ENCODE measurements at places on chromosomes 6 and 20.

- no peak for DNase-seq
Observed at GRCh38 chr6:14380086-14380820, 262.7 kb downstream of the CD83 start.

- DNase-seq: no peak
Observed at GRCh38 chr6:167993169-167993568, 4.3 kb upstream of the KIF25 start.

DNA sequence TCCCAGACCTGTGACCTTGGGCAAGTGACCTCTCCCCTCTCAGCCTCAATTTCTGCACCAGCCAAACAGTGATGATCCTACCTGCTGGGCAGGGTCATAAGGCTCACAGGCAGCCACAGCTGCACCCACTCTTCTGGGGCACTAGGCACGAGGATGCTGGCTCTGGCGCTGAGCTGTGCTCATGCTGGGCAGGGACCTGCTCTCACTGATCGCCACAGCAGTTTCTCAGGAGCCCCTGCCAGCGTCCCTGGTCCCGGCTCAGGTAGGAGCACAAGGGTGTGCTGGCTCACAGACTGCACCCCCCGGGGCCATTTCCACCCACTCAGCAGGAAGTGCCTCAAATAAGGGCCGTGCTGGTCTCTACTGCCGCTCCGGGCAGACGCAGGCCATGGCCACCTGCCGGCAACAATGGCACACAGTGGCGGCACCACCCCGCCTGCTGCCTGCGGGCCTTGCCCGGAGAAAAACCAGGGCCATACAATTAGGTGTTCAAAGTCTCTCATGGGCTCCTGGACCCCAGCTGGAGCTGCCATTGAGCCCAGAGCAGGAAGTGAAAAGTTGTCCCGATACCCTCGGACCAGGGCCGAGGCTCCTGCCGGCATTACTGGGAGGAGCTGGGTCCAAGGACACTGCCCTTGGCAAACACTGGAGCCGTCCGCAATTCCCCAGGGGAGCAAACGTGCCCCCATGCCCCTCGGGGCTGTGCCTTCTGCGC lies 4.6 kb upstream of the CABLES2 start:
- no peak for DNase-seq

GRCh38 chr6:73738367-73739028 lies 42.5 kb downstream of the CD109 start:
- DNase-seq: no peak

DNA sequence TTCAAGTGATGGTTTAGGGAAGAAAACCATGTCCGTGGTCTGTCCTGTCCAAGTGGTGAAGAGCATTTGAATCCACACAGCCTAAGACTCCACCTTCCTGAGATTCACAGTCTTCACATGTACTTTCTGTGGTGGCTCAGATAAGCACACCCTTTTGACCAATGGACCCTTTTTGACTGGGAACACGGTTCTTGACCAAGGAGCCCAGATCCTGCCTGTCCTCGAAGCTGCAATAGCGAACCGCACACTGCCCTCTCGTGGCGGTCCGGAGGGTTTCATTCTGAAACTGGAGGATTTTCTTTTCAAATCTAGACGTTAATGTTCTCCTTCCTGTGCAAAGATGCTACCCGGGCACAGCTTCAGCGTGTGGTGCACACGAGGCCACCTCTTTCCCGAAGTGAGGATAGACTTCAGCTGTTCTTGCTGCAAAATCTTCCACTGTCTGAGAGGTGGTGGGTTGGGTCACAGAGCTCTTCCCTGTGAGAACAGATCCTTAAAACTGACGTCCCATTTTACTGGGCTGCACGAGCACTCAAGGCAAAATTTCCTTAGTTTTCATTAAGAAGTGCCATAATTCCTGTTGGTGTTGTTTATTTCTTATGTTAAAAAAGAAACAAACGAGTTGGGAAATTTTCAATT lies 90.5 kb downstream of the SYNJ2 start:
- peak; percentile 18 for DNase-seq

DNA sequence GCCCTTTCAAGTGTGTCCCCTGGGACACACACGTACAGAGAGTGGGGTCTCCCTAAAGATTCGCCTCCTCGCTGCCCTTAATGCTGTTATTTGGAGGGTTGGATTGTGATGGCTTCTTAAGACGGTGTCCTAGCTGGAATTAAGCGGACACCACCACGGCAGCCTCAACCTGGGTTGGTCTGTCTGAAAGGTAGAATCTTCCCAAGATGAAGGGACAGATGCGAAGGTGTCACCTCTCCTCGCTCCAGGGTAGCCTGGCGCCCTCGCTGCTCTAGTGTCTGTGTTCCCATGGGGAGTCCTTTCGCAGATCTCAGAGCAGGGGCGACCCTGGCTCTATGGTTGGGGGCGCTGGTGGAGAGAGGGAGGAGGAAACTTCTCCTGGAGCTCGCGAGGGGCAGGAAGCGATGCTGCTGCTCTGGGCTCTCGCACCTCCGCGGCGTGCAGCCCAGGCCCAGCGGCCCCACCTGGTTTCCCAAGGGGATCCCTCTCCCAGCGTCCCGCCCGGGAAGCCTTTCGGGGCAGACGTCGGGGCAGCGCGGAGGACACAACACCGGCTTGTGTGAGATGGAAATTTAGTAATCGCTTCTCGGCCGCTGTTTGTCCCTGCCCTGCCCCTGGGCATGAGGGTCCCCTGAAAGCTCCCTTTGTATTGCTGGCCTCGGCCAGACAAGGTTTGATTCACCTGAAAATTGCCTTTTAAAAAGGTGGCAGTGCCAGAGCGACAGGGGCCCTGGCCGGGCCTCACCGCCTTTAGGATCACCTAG lies 1.7 kb downstream of the RSPO3 start:
- no peak for DNase-seq

DNA sequence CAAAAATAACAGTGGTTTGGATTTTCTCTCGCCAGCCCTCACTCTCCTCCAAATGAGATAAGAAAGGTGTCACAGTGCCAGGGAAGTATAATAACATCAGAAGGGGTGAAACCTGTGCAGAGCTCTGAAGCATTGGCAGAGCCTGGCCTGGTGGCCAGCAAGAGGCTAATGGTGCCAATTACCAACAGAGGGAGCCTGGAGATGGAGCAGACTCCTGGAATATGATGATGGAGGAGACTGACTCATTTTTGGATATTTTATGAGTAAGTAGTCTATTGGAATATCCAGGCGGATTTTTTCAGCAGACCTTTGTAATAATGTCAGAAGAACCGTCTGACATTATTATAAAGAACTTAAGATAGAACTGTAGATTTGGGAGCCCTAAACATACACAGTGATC lies 442.6 kb upstream of the MARCKS start:
- DNase-seq: no peak

GRCh38 chr6:81890846-81891245 lies 138.4 kb upstream of the TENT5A start:
- no peak for DNase-seq

GRCh38 chr6:160303806-160304205 lies 44.4 kb upstream of the SLC22A3 start:
- DNase-seq: no peak

DNA sequence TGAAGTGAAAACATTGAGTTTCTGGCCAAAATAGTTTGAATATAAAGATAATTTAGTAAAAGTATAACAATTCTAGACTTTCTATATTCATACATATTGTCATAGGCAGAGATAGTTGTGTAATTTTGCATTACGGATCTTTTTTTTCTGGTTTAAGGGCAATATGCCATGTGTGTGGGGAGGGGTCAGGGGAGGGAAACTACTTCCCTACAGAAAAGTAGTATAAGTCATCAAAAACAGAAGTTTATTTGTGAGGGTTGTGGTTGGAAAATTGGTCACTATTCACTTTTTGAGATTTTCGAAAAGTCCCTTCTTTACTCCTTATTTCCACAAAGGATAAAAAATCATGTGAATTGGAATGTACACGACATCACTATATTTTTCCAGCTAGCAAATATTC lies 288.2 kb upstream of the PREP start:
- DNase-seq: no peak

DNA sequence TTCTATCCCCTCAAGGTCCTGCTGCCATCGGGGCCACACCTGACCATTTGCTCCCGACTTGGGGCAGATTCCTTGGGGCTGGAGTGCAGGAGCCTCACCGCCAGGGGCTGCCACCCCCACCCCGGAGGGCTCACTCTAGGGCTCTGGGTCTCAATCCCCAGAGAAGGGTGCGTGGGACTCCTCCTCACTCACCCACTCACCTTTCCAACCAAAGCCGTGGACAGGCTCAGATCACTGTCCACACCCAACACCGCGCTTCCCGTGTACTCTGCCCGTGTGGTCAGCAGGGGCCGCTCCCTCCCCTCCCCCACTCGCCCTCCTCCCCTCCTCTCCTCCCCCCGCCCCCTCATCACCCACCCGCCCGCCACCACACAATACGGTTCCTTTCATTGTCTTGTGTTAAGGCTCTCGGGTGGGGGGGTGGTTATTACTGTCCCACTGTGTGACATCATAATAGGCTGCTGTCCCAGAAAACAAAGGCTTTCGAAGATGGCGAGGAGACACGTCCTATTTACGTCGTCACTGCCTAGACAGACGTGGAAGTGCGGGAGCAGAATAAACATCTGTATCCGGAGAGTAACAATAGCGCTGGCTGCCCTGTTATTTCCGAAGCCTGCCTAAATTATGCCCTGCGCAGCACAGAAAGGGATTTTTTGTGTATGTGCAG lies 85.8 kb downstream of the YTHDF1 start:
- no peak for DNase-seq

DNA sequence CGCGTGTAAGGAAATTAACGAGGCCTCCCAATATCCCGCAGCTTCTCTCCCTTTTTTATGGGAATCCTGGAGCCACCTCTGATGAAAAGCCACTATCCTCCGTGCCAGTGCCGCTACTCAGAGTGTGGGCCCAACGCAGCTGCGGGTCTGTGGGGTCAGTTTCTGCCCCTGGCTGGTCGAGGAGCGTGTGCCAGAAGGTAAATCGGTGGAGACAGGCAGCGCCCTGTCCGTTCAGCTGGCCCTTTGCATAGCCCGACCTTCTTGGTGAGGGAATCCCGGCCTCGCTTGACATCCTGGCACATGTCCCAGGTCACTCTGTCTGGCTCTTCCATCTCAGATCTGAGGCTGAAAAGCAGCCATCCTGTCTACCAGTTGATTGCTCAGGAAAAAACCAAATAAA lies 4.6 kb downstream of the THBS2 start:
- DNase-seq: no peak

- no peak for DNase-seq
Observed at GRCh38 chr6:141541581-141542324, 591.0 kb upstream of the GJE1 start.

DNA sequence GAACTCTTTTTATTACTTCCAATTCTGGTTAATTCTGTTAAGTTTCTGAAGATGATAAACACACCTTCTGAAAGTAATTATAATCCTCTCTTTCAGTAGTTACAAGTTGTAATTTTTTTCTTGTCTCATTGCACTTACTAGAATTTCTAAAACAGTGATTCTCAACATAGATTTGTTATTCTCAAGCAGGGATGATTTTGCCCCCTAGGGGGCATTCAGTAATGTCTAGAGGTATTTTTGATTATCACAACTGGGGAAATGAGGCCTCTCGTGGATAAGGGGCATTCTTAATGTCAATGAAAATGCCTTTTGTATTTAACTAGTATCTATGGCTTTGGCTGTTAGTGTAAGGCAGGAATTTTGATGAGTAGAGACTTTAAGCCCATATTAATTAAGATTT lies 39.4 kb upstream of the MAFB start:
- DNase-seq: no peak

GRCh38 chr20:62133051-62133845 lies 9.9 kb downstream of the PSMA7 start:
- DNase-seq: no peak

DNA sequence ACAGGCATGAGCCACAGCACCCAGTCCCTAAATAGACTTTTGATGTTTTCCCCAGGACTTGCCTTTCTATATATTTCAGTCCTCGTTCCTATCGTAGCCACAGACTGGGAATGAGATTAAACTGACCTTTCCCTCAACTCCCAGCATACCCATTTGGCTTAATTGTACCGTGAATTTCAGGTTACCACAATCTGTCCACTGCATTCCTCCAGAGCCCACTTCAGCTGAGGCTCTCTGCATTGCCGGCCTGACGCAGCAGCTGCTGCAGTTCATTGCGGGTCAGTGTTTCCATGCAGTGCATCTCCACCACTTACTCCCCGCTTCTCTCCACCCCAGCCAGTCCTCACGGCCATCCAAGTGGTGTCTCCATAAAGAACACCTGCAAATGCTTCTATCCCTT lies 103.1 kb upstream of the RIN2 start:
- no peak for DNase-seq

DNA sequence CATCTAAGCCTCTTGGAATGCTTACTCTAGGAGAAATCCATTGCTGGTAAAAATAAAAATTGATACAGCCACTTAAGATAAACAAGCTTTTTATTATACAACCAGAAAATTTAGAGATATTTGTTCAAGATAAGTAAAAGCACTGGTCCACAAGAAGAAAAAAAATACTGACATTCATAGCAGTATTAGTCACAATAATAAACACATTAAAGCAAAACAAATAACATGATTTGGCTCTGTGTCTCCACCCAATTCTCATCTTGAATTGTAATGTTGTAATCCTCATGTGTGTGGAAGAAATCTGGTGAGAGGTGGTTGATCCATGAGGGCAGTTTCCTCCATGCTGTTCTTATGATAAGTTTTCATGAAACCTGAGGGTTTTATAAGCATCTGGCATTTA lies 1093.5 kb upstream of the ADGRB3 start:
- no peak for DNase-seq

GRCh38 chr20:34311118-34312023 lies 8.2 kb upstream of the AHCY start:
- no peak for DNase-seq

DNA sequence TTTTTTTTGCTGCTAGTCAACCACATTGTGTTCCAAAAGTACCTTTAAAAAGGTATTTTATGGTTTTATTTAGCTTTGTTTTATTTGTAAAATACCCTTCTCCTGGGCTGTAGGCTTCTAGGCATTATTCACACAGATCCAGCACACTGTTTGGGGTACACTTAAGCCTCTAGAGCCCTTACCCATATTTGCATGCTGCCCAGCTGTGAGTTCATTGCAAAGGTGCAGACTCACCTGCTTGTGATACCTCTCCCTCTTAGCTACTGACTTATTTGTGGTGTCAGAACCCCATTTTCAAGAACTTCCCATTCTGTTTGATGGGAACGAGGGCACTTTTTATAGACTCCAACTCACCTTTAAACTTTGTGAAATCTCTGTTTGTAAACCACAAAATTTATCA lies 69.8 kb downstream of the RIN2 start:
- no peak for DNase-seq

DNA sequence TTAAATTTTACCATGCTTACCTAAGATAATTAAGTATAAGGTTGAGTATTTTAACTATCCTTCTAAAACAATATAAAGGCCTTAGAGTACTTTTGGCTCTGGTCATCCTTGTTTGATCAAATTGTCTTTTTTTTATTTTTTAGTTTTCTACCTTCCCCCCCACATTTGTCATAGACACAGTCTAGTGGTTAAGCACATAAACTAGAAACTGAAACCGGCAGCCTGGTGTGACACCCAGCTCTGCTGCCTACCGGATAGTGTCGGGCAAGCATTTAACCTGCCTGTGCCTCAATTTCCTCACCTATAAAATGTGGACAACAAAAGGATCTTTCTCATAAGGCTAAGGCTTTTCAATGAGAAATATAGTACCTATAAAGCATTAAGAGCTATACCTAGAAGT lies 21.6 kb upstream of the TULP4 start:
- DNase-seq: peak; percentile 19

GRCh38 chr20:3818155-3819151 lies 1.9 kb upstream of the AP5S1 start:
- DNase-seq: no peak

GRCh38 chr20:31587545-31588389 lies 17.3 kb upstream of the ID1 start:
- DNase-seq: no peak

- no peak for DNase-seq
Observed at GRCh38 chr6:31576897-31577578, 1.7 kb downstream of the TNF start.

Data from effector memory CD4-positive, alpha-beta T cell (primary cell).